ENCODE measurements at places on chromosomes 6 and 20.

DNA sequence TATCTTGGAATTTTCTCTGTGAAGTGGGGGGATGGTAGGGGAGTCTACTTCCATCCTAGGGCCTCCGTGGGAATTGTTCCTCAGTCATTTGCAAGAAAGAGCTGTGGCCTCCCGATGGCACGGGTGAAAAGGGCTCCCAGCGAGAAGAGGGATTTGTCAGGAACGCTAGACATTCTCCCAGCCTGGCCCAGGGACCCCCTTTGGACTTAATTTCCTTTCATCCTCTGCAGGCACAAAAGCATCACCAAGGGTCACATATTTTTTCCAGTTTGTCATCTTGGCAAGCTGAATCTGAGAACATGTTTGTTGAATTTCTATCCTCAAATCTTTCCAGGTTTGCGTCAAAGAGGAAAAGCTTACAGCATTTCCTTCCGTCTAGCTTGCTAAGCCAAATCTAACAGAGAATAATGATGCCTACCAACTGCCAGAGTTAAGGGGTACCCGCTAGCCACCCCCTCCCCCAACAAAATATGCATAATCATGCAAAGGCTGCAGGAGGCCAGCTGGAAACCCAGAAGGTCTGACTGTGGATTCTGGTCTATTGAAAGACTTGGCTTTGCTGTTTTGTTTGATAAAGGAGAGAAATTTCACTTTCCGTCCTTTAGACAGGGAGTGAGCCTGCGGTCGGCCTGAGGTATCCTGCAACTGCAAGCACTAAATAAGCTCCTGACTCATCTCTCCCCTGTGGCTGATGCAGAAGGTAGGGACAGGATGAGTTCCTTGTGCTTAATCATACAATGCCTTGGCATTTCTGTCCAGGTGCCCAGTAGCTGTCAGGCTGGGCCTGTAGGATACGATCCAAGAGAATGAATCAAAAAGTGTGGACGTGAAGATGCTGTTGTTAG, 23.1 kb downstream of the PSMG4 start:
- no peak for DNase-seq

DNA sequence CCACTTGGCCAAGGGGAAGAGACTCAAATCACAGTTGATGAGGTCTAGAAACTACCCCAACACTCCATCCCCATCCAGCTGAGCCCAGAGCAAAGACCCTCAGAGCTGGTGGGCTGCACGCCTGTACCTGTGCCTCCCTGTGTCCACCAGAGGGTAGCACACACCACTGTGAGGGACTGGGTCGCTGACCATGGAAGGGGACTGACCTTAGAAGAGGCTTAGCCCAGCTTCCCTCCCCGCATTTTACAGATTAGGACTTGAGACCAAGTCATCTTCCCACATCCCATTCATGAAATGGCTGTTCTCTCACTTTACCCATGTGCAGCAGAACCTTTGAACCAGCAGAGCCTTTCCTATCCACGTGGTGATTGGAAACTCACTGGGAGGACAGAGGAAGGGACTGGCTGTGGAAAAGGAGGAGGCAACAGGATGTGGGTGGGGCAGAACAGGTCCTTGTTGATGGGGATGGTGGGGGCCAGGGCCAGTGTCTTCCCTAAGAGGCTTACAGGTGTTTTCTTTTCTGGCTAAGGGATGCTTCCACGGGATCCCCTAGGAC, 44.3 kb downstream of the CPXM1 start:
- peak; percentile 13 for DNase-seq

GRCh38 chr6:29201966-29202365, 31.3 kb downstream of the OR2J2 start:
- DNase-seq, result no peak

- peak; percentile 32 for DNase-seq
These were observed 4.2 kb upstream of the APMAP start for GRCh38 chr20:24996449-24997377.

GRCh38 chr6:110728501-110728900, 86.8 kb downstream of the CDK19 start:
- DNase-seq, result no peak

DNA sequence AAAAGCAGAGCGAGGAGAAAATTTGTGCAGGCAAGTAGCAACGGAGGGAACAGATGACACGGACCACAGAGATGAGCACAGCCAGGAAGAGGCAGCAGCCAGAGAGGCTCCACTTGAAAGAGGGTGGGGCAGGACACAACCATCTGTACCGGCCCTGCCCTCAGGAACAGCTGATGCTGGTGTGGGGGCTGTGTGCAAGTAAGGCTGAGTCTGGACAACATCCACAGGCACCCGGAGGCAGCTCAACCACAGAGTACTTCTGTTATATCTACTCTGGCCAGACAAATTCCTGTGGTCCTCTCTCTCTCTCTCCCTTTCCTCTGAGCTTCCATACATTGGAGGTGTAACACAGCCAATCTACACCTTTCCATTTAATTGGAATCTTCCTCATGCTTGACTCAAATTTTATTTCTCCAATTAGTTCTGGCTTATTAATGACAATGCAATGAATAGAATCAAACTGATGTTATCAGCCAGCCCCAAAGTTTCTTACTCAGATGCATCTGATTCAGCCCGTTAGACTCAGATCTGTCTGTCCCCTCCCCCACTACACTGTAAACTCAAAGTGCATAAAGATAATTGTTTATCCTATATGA, 24.9 kb downstream of the KIF13A start:
- DNase-seq, result no peak

DNA sequence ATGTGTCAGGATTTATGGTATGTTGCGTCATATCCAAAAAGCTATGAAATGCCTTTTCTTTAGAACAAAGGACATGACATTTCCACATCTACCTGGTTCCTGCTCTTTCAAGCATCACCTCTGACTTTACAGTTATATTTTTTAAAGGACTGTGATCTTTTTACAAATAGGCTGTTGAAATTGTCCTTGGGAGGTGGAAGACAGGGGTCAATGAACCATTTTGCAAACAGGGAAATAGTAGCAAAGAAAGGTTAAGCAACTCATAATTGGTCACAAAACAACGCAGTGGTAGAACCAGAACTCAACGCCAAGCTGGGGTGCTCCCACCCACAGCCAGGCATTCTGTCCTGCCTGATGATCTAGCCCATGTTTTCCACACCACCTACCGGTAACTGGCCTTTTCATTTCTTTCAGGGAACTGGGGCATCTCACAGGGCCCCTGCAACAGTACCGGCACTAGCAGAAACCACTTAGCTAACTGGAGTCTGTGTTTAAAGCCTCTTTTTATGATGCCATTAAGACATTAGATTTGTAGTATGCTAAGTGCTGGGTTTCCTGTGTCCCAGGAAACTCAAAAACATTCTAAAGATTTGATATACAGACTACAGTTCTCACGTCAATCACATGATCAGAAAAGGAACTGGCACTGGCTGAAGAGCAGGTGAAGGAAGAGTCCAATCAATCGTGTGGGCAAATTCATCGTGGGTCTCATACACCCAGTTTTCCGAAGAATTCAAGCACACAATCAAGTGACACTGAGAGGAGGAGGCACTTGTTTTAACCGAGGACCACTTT, 13.9 kb downstream of the ZNF217 start:
- DNase-seq, result no peak

GRCh38 chr6:146472918-146473317, 70.7 kb upstream of the RAB32 start:
- no peak for DNase-seq

- no peak for DNase-seq
These were observed 201.0 kb upstream of the FLRT3 start for GRCh38 chr20:14538433-14538832.

DNA sequence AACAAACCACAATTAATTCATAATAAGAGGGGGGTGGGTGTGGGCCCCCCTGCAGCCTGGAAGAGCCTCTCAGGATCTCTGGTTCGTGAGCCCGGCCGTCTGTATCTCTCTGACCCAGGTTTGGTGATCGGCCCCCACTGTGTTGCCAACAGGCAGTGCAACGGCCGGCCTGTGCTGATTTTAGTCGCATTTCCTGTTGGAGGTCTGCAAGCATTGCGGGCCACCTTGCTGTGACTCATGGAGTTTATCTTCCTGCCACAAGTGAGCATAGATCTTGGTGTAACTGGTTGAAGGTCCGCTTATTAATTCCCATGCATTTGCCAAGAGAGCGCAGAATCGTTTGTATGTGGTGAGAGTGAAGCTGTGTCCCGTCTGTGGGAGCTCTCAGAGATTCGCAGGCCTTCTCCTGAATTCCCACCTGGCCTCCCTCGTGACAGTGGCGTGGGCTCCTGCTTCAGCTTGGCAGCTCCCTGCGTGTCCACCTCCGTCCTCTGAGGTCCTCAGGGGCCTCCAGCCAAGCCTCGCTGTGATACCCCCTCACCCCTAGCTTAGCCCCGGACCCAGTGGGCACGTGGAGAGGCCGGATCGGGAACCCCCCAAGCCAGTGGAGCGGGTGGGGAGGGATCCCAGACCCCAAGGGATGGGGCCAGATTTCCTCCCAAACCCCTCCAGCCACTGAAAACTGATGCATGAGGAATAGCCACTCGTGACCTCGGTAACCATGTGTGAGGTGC, 269.8 kb downstream of the CDH4 start:
- DNase-seq, result no peak

DNA sequence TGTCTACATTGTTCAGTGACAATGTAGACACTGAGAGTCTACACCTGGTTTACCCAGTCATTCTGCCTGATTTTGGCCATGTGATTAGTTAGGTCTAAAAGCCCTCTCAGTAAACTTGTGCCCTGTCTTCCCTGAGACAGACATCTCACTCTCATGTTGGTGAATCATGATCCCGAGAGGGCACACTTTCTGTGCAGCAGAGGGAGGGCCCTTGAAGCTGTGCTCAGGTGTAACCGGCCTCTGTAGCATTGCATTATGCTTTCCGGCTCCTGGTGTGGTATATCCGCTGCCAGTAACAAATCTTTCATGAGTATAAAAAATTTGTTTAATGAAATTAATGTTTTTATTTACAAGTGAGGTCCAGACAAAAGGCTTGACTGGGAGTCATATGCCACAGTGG, 85.0 kb downstream of the RALGAPA2 start:
- DNase-seq, result no peak

- DNase-seq, result no peak
These were observed 30.4 kb downstream of the IBTK start for GRCh38 chr6:82217018-82217586.

DNA sequence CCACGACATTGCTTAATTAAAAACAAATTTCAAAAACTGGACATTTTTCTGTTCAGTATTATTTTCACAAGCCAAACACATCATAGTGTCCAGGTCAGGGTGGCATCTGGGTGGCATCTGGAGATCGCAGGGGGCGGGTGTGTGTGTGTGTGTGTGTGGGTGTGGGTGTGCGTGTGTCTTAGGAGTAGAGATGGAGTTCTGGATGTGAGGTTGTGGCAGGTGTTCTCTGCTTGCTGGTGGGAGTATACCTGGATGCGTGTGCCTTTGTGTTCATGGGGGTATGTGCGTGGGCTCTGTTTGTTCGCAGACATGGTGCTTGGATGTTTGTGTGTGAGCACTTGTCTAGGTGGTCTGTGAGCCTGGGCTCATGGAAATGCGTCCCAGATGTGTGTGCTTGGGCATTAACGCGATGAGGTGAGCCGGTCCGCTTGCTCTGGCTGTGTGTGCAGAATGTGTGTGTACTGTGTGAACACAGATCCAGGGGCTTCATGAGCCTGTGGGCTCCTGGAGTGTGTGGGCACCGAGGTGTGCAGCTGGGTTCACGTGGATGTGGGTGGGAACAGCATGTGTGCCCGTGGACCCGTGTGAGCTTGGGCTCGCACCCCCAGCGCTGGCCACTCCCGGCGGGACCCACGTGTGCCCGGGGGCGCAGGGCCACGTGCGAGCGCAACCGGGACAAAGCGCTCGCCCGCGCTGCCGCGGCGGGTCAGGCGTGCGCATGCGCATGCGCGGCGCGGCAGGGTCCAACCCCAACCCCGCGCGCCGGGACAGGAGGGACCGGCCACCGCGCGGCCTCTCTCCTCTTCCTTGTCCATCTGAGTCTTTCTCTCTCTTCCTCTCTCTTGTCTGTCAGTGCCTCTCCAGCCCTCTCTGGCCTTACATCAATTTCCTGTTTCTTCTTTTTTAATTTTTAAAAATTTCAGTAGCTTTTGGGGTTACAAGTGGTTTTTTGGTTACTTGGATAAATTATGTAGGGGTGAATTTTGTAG, 60.4 kb downstream of the SRC start:
- DNase-seq, result peak; percentile 74

GRCh38 chr6:150747155-150747554, 118.3 kb upstream of the MTHFD1L start:
- DNase-seq, result no peak
